ENCODE measurements at places on chromosomes 1 and 21. TPM values are rescaled to one million over a fixed set of nuclear protein-coding genes. Genes with fewer than 3 reads are reported as not detected.

Gene PRKAA2
- 0.02 TPM for total RNA-seq

Gene COL24A1
- total RNA-seq: not detected

Gene TXLNA
- total RNA-seq: 79.7 TPM

Gene TEDDM1
- total RNA-seq: not detected
